HS-5 (cell line): ENCODE measurements at places on chromosomes 13 and 19.

- DNase-seq = no peak
Measured at GRCh38 chr19:41457241-41457640, 14.3 kb downstream of the ERICH4 start.

DNA sequence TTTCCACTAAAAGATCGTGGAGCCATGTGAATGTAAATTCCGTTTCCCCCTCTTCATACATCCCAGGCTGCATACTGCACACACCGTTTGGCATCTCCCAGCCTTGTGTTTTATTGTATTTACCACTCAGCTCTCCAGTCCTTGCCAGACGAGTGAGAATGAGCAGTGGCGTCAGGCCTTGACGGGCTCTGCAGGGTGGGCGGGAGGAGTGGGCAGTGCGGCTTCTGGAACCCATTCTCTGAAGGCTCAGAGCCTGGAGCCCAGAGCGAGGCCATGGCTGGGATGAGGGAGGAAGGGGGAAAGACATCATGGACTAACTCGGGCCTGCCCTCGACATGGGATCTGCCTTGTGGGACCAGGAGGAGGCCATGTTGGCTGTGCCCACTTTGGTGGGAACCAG lies 25.1 kb downstream of the BICRA start:
- no peak for DNase-seq

- DNase-seq = no peak
Measured at GRCh38 chr19:55907746-55908145, 24.4 kb downstream of the NLRP13 start.

DNA sequence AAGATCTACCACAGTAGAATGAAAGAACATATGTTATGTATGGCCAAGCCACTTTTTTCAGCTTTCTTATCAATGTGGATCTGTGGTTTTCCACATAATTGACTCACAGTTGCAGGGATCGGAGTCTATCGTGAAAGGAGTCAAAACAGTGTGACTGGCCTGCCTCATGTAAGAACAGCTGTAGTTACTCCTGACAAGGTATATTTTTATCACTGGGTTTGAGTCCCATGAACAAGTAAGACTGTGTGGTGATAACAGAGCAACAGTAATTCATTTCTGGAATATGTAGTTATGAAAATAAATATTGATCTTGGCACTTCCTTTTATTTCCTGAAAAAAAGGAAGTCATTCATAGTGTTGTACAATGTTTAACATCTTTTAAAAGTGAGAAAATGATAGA lies 416.6 kb downstream of the KLF12 start:
- DNase-seq = no peak

- DNase-seq = no peak
Measured at GRCh38 chr13:30394751-30395191, 27.5 kb upstream of the UBE2L5 start.
